ENCODE measurements at places on chromosomes 5 and 9. TPM values are rescaled to one million over a fixed set of nuclear protein-coding genes. Genes with fewer than 3 reads are reported as not detected.

Gene SGCD
- 4.0 TPM for polyA plus RNA-seq

Gene SOX30
- 0.60 TPM for polyA plus RNA-seq

Gene DMRTA1
- 1.3 TPM for polyA plus RNA-seq

DNA sequence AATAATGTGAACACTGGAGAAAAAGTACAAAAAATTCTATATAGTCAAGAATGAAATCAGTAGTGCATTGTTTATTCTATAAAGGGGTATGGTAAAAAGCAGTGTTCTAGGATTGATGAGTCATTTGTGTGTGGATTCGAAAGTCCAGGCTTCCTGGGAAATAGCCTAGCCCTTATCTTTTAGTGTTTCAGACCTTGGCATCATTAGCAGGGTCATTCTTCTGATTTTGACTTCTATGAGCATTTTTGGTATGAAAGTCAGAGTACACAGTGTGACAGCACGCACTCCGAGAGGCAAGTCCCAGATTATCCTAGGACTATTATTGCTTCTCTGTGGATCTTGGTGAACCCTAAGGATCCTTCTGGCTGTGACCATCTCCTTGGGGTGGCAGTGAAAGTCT lies 16.9 kb downstream of the PCSK5 start:
- DNase-seq: no peak

DNA sequence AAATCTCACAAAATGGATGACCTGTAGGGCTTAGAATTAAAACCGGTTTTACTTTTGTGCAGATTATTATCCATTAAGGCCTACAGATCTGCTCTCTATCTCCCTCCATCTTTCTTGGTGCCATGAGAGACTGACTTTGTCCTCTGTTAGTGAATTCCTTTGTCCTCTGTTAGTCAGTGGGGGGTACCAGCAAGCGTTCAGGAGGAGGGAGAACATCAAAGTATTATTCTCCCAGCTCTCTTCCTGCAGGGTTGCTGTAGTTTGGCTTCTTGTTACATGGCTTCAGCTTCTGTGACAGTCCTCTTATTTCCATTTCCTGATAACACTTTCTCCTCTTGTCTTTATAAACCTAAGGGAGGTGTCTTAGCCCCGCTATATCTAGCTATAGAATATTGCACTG lies 850.5 kb upstream of the SEMA6A start:
- DNase-seq: no peak

GRCh38 chr5:74493411-74493810 lies 147.1 kb downstream of the ENC1 start:
- DNase-seq: no peak

DNA sequence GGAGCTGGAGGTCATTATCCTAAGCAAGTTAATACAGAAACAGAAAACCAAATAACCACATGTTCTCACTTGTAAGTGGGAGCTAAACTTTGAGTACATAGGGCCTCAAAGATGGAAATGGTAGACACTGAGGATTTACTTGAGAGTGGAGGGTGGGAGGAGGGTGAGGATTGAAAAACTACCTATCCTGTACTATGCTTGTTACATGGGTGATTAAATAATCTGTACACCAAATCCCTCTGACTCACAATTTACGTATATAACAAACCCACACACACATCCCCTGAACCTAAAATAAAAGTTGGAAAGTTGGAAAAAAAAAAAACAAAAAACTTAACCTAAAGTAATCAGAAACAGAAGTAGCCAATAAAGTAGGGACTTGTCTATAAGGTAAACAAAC lies 48.8 kb upstream of the LARP1 start:
- DNase-seq: no peak

GRCh38 chr5:152474961-152475360 lies 69.9 kb upstream of the NMUR2 start:
- DNase-seq: no peak

GRCh38 chr9:17624571-17624970 lies 45.7 kb downstream of the SH3GL2 start:
- DNase-seq: no peak

- no peak for DNase-seq
Measured at GRCh38 chr5:178750230-178750629, 19.8 kb upstream of the ZNF354A start.

DNA sequence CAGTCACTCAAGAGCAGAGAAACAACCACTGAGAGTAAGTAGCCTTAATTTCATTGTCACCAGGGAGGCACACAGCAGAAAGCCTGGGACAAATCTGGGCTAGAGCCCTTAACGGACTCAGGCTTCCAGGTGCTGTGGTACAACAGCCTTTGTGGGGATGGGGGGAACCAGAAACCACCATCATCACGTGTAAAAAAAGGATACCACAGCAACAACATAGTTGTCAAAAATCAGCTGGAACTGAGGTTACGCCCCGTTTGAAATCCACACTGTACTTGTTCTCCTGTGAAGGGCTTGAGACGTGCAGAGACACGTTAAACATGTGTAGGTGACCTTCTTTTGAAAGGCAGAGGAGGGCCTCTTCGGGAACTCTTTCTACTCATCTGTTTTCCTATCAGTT lies 16.6 kb upstream of the PLPP1 start:
- no peak for DNase-seq

DNA sequence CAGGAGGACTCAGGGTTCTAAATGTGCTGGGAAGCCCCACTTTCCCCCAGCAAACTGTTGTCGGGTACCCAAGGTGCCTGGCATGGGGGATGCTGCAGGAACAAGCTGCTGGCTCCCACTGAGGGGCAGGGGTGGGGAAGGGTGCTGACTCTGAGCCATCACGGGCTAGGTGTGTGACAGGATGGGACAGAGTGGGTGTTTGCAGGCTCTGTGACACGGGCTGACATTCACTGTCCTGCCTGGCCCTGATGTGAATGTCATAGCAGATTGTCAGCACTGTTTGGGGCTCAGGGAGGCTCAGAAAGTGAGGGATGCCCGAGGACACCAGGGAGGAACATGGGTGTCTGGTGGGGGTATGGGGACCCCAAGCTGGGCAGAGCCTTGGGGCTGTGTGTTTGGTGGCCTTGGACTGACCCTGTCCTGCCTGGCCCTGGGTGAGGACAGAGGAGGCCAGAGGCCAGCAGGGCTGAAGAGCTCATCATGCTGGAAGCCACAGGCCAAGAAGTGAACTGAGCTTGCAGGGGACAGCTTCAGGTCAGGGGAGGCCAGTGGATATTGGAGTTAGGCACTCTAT lies 20.6 kb downstream of the WNK2 start:
- no peak for DNase-seq

GRCh38 chr9:98176391-98177259 lies 15.8 kb downstream of the CORO2A start:
- no peak for DNase-seq

Measured in left renal pelvis (tissue), 4 donors.